ENCODE measurements at places on chromosomes 3 and 15.
A peak's percentile ranks its signal among the peaks of the same experiment; 100 is the strongest.

- DNase-seq: no peak
These were observed 107.1 kb upstream of the TSC22D2 start for GRCh38 chr3:150300852-150301517.

GRCh38 chr3:62128051-62128450 is 245.3 kb downstream of the FEZF2 start:
- no peak for DNase-seq

DNA sequence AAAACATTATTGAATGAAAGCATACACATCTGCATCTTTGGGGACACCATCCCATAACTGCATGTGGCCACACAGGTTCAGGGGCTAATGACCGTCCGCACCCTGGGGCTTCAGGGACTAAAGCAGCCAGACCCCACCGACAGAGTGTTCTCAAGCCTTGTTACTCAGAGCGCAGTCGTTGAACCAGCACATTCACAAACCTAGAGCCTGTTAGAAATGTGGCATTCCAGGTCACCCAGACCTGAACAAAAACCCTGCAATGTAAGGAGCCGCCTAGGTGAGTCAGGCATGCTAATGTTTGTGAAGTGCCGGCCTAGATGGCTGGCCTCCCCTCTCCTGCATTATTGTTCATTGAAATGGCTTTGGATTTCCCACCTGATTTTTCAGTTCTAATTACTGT is 52.3 kb upstream of the HACD2 start:
- DNase-seq: no peak

GRCh38 chr3:58176827-58177489 is 33.8 kb downstream of the DNASE1L3 start:
- DNase-seq: no peak

DNA sequence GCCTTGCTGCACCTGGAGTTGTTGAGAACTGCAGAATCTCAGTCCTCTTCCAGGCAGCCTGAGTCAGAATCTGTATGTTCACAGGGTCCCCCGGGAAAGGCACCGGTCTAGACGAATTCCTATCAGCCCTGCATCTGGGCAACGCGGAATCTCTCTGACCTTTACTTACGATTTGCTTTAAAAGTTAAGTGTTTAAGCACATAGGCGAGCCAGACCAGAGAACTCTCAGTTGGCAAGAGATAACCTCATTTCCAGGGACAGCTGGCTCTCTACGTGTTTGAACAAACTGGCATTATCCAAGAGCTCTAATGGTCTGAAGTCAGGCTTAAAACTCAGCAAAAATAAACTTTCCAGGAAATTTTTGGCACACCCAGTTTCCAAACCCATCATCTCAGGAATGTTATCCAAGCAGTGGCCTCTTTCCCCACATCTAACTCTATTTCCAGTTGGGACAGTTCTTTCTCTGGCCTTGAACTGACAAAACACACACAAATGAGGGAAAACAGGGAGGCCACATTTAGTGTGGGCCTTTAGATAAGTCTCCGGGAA is 53.4 kb downstream of the HES1 start:
- no peak for DNase-seq

- no peak for DNase-seq
These were observed 6.3 kb downstream of the MTMR10 start for GRCh38 chr15:30985081-30985531.

- DNase-seq: no peak
These were observed 270.9 kb downstream of the ULK4 start for GRCh38 chr3:41690766-41691563.

GRCh38 chr3:193830791-193831191 is 237.8 kb downstream of the OPA1 start:
- no peak for DNase-seq

GRCh38 chr3:160755776-160756304 is at the start of gene PPM1L:
TSS of gene PPM1L (plus strand) at chr3:160756231.
- DNase-seq: peak; percentile 60

GRCh38 chr3:13006216-13006990 is 66.8 kb downstream of the IQSEC1 start:
- DNase-seq: no peak

GRCh38 chr3:33149342-33149741 is 35.5 kb downstream of the CRTAP start:
- no peak for DNase-seq

DNA sequence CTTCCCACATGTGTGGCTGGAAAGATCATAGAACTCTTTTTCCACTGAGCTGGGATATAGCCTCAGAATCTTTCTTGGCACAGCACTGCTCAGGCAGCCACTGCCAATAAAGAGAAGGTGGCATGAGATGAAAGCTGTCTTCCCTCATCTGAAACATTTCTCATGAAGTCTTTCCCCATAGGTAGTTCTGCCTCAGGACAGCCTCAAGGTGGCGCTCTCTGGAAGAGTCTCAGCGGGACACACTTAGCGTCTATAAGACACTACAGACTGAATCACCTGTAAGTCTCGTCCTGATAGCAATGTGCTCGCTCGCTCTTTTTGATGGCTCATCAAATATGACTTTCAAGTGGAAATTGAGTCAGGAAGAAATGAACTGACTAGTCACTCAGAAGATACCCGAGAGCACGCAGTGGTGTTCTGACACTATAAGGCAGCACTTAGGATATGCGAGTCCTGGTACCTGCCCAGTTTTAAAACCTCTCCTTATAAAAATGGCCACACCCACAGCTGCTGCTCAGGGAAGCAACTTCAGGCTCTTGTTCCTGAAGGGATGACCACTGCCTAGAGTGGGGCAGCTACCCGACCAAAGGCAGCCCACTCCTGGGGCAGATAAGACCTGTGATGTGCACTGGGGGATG is 269.5 kb downstream of the SUCLG2 start:
- DNase-seq: peak; percentile 57

- no peak for DNase-seq
These were observed 121.4 kb downstream of the GMPS start for GRCh38 chr3:155991847-155992246.

DNA sequence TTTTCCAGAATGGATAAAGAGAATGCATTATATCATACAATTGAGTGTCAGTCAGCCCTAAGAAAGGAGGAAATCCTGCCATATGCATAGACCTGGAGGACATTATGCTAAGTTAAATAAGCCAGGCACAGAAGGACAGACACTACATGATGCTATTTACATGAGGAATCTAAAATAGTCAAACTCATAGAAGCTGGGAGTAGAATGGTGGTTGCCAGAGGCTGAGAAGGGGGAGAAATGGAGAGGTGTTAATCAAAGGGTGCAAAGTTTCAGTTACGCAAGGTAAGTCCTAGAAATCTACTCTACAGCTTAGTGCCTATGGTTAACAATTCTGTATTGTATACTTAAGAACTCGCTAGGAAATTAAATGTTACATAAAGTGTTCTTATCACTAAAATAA is 66.5 kb downstream of the IL1RAP start:
- DNase-seq: no peak

DNA sequence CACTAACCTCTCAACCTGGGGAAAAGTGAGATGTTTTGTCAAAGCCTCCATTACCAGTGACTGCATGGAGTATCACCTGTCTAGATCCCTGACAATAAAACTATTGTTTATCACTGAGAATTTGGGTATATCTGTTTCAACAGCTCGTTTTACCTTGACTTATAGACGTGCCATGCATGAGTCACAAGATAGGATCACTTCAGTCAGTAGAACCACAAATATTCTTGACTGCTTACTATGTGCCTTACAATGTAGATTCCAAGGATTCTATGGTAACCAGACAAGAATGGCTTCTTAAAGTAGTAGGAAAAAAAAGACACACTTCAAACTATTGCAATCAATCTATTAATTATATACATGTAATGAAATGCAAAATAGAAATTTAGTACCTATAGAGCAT is 55.7 kb upstream of the GRM7 start:
- no peak for DNase-seq

DNA sequence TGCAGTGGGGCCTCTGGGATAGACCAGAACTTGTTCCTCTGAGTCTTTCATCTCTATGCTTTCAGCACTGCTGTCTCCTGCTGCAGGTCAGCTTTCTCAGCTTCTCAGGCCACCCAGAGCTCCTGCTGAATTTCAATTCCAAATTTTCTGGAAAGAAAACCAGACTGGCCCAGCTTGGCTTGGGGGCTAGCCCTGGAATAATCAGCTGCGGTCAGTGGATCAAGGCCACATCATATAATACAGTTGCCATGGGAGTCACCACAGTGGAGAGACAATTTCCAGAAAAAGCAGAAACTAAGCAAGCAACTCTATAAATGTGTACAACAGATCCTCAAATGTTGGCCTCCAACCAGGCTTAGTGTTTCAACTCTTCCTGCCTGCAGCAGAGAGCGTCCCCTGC is 91.1 kb upstream of the SLC24A5 start:
- DNase-seq: no peak

- no peak for DNase-seq
These were observed 3.2 kb upstream of the PPP4R2 start for GRCh38 chr3:72993391-72993790.

DNA sequence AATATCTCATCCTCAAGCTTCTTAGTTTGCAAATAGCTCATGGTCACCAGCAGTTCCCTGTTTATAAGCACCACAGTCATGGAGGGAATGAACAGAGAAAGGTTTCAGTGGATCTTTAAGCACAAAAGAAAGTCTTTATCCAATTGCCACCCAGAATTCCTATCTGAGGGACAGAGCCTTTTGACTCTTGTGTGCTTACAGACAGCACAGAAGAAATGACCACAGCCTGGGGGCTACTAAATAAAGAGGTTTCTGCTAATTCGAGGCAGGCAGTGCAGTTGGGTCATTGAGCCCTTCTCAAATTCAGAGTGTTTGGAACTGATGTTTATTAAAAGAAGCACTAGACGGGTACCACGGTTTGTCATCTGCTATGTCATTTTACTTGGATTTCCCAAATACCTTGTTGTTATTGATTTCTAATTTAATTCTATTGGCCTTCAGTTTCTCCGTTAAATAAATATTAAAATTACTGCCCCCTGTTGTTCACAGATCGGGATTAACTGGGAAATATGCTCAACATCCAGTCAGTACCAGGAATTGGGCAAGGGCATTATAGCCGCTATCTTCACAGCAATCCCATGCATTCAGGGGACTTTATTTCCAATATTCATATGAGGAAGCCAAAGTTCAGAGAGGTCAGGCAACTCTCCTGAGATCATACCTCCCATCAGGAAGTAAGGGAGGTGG is 3.6 kb downstream of the PRICKLE2 start:
- no peak for DNase-seq

- DNase-seq: no peak
These were observed 26.9 kb upstream of the ADCY5 start for GRCh38 chr3:123475786-123476185.

DNA sequence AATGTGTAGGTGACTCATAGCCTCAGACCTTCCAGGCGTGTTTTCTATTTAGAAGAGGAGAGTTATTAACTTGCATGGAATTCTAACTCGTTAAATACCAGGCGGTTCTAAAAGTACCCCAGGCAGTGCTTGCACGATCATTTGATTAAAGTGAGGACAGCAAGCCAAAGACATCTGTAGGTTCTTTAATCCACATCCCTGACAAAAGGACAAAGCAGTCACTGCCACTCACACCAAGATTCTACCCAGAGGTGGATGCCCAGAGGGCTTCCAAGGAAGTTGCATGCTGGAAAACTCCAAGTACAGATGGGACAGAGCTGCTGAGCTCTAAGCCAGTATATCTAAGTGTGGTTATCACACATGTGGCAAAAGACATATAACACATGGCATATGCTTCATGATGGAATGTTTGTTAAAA is 372.1 kb downstream of the ROBO2 start:
- no peak for DNase-seq

GRCh38 chr15:77033417-77033728 is 37.5 kb downstream of the TSPAN3 start:
- no peak for DNase-seq

DNA sequence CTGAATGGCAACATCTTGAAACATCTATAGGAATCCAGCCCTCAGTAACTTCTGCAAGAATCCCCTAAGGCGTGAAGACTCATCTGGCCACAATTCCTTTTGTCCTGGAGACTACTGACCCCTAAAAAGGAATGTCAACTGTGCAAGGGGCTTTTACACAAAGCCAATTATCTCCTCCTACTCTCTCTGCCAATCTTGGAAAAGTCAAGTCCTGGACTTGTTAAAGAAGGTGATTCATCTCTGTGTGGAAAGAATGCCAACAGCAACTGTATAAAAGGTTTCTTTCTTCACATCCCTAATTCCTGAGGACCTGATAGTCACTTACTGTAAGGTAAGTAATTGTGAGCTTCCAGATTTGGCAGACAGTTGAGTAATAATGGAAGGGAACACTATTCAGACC is 22.3 kb downstream of the THRB start:
- no peak for DNase-seq

DNA sequence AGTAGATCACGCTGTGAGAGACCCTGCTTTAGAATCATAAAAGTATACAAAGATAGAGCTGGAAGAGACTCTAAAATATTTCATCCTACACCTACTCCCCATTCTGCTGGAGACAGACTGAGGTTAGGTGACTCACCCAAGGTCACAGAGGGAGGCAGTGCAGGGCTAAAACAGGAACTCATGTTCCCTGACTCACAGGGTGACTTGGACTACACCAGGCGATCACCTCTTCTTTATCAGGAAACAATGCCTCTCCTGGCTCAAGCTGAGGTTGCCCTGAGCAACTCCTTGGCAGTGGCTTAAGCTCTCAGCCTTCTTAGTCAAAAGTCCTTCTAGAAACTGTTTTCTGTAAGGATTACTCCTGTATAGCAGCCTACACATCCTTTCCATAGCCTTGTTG is 26.4 kb upstream of the TNFAIP8L3 start:
- DNase-seq: no peak

DNA sequence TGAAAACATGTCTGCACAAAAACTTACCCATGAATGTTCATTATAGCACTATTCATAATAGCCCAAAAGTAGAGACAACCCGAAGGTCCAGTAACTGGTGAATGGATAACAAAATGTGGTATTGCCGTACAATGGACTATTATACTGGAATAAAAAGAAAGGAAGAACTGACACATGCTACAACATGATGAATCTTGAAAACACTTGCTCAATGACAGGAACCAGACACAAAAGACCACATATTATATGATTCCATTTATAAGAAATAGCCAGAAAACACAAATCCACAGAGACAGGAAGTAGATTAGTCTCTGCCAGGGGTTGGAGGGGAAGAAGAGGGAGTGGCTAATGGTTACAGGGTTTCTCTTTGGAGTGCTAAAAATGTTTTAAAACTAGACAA is 18.3 kb downstream of the SHC4 start:
- DNase-seq: no peak

GRCh38 chr15:96409215-96410138 is 79.0 kb downstream of the NR2F2 start:
- no peak for DNase-seq

DNA sequence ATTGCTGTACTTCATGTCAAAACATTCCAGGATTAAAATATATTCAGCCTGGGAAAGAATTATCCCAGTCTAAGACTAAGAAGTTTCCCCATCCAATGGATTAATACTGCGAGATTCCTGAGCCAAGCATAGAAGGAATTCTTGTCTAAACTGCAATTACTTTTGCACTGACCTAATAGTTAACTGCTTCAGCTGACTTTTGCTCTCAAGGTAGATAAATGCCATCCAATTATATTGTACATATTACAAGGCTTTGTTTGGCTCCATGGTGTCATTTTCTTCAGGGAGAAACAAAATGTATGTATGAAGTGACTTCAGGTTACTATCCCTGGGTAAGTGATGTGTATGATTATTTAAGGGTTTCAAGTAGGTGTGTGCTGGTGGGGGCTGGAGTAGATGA is 6.1 kb upstream of the IFT57 start:
- no peak for DNase-seq

Data from activated CD8-positive, alpha-beta T cell treated with anti-CD3 and anti-CD28 coated beads, Interleukin-2, amount 10 ng/mL, durations not matched to agents 7 days and 5 days (primary cell).